Activated CD4-positive, alpha-beta T cell treated with anti-CD3 and anti-CD28 coated beads, Interleukin-10, Interleukin-2, amounts not matched to agents 100 ng/mL and 50 ng/mL, durations not matched to agents 16 hours and 8 hours (primary cell): ENCODE measurements at places on chromosomes 12 and 14.

- DNase-seq: no peak
Measured at GRCh38 chr12:127275416-127275815, 991.6 kb upstream of the TMEM132C start.

DNA sequence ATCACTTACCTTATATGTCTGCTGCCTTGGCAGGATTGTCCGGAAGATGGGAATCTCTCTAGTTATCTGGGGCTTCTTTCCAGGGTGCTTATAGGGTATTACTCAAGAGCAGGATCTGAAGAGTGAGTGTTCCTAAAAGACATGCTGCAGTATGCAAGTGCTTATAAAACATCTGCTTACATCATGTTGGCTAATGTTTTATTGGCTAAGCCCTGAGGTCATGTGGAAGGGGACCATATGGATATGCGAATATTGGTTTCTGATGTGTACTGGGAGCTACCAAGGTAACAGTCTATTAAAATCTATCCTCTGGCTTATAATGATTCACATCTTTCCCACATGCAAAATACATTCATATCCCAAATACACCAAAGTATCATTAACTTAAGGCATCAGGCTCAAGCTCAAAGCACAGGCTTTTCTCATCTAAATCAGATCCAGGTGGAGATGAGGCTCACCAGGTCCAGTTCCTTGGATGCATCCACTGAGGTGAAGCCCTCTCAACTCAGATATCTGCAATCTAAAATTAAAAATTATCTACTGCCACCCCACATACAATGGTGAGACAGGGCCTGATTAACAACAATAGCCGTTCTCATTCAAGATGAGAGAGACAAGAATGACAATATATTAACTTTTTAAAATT is 29.8 kb downstream of the LRRIQ1 start:
- no peak for DNase-seq

GRCh38 chr12:88753707-88754106 is 173.4 kb upstream of the KITLG start:
- DNase-seq: no peak

- DNase-seq: no peak
Measured at GRCh38 chr12:17169726-17170471, 563.9 kb upstream of the LMO3 start.

DNA sequence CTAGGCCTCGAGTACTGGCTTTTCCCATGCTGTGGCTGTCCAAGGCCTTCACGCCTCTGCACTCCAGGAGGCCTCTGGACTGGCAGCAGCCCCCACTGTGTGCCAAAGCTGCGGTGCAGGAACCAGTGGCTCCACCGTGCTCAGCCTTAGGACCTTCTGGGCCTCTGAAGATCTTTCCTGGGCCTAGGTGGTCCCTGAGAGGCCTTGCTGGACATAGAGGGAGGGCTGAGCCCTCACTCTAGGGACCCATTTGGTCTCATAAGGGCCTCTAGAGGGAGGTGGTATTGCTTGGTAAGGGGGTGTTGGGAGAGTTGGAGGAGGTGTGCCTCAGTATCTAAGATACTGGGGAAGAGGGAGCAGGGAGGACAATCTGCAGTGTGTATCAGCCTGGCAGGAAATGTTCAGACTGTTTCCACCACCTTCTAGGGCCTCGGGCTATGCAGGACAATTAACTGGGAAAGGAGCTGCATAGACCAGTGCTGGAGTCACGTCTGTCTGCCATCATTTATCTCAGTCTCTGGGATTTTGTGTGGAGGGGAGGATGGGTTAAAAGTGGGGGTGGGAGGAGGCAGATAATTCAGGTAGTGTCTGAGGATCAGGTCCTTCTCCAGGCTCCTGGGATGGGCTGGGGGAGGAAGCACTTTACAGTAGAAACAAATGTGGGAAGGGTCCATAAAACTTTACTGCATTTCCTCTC is 2.9 kb downstream of the HOXC5 start:
- DNase-seq: no peak

GRCh38 chr12:14960548-14961465 is 594 bp downstream of the ARHGDIB start:
- DNase-seq: peak; percentile 71

- no peak for DNase-seq
Measured at GRCh38 chr12:4435537-4435936, 10.1 kb downstream of the FGF6 start.

GRCh38 chr14:64510825-64511671 is 6.5 kb downstream of the ZBTB1 start:
- peak; percentile 72 for DNase-seq

GRCh38 chr12:122533856-122534255 is 6.8 kb downstream of the KNTC1 start:
- no peak for DNase-seq

DNA sequence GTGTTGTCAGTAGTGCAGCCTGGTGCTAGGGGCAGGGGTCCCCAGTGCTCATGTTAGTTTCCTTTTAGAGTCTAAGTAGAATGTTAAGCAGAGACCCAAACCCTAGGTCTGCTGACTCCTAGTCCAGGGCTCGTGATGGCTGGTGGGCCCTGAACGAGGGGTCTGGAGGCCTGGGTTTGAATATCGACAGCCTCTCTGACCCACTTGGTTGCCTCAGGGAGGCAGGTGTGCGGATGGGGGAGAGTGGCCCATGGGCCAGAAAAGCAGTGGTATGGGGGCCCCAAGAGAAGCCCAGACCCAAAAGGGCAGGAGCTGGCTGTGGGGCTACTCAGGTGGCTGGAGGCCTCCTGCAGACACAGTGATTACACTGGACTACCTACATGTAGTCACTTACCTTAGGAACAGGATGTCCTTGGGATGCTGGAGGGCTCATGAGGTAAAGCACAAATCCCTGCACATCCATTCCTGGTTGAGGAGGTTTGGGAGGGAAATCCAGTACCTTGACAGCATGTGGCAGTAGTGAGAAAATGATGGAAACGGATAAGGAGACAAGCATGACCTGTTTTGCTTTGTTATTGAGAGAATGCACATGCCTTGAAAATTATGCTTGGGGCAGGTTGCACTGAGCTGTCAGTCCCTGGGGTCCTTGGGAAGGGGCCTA is 1.7 kb upstream of the SLC25A29 start:
- DNase-seq: no peak

- DNase-seq: no peak
Measured at GRCh38 chr12:19095331-19095730, 34.2 kb upstream of the PLEKHA5 start.

DNA sequence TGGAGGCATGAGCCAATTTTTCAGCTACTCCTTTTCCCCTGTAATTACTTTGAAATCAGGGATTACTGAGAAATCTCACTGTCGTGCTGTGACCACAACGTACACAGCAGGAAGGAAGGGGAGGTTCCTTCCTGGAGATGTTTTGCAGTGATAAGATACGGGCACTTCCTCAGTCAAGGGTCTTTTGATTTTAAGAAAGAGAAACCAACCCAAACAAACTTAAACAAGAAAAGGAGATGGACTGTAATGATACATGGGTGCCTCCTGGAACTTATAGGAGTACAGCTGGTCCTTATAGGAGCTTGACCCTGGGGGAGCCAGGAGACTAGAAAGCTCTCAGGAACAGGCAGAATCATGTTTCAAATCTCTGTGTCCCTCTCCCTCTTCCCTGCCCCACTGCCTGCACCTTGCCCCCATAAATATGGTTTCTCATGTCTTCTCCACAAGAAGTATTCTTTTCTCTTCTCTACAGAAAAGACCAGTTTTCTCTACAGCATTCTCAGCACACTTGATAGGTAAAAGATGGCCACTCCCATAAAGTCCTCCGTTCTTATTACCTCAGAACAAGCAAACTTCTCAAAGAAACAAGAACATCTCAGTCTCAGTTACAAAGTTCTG is 281.1 kb upstream of the AMIGO2 start:
- DNase-seq: peak; percentile 81

GRCh38 chr12:105294886-105295479 is 35.5 kb upstream of the C12orf75 start:
- DNase-seq: no peak

DNA sequence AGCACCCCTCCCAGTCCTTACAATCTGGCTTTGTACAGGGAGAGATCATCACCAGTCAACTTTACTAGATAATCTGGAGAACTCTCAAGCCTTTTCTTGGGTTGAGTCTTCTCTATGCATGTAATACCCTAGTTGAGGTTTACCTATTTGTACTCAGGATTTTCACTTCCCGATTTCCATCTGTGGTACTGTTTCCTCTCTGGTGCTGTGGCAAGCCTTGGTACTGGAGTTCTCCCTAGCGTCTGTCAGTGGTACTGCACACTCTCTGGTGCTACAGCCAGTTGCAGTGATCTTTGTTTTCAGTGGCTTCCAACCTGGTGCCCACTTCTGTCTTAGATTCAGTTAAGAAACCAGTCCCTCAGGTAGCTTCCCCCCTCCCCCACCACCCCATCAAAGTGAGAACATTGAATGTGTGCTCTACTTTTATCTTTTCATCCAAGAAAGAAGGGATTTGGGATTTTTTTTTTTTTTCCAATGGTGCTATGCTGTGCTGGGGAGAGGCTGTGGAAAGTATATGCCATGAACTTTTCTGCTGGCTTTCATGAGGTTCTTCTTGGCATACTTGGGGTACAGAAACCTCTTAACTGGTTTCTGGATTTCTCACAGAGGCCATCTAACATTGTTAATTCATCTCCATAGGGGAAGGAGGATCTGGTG is 69.4 kb upstream of the EVL start:
- DNase-seq: peak; percentile 69

- DNase-seq: no peak
Measured at GRCh38 chr12:27083861-27084394, 1.6 kb upstream of the C12orf71 start.

GRCh38 chr12:127664901-127665300 is 602.1 kb upstream of the TMEM132C start:
- no peak for DNase-seq

- peak; percentile 44 for DNase-seq
Measured at GRCh38 chr12:116492703-116493324, 66.4 kb upstream of the MAP1LC3B2 start.

DNA sequence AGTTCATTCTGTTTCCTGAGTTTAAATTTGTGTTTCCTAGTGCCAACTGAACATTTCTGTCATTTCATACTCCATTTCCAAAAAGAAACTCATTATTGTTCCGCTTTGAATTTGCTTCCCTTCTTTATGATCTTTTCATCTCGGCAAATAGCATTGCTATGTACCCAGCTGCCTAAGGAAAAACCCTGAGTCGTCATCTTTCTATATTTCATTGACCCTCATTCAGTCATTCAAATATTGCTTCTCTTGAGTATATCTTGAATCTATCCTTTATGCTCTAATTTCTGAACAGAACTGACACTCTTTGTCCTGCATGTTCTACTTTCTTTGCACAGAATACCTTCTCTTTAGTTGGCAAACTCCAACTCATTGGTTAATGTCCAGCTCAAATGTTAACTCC is 35.9 kb downstream of the ADIPOR2 start:
- no peak for DNase-seq

DNA sequence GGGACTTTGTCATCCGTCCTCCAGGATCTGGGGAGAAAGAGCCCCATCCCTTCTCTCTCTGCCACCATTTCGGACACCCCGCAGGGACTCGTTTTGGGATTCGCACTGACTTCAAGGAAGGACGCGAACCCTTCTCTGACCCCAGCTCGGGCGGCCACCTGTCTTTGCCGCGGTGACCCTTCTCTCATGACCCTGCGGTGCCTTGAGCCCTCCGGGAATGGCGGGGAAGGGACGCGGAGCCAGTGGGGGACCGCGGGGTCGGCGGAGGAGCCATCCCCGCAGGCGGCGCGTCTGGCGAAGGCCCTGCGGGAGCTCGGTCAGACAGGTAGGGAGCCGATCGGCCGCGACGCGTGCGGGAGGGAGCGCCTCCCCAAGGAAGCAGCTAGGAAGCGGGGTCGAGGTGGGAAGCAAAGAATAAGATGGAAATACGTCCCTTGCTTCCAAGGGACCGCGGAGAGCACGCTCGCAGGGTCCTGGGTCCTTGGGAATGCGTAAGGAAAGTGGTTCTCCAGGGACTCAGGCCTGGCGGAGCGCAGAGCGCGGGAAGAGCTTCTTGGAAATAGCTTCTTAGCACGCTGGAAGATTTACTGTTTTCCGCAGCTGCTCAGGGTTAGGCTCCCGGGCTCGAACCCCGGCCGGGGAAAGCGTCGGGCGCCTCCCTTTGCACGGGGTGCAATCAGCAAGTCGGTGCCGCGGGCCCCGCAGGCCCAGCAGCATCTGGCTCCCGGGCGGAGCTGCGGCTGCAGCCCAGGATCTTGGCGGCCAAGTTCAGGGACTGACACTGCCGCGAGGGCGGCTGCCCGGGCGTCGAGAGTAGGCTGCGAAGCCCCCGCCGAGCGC is 457 bp downstream of the SOCS2 start:
- DNase-seq: no peak

DNA sequence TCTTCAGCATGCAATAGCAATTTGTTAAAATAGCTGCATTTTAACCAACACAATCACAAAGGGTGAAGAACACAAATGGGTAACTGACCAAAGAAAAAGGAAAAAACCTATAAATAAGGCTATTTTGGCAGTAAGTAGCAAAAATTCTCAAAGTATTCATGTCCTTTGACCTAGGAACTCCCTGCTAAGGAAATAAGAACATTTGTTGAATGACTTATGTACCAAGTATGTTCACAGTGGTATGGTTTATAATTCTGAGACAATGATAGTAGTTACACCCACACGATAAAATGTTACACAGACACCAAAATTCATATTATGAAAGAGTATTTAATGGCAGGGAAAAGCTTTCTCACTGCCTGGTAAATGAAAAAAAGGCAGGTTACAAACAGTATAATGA is 16.9 kb downstream of the CCDC88C start:
- DNase-seq: no peak

DNA sequence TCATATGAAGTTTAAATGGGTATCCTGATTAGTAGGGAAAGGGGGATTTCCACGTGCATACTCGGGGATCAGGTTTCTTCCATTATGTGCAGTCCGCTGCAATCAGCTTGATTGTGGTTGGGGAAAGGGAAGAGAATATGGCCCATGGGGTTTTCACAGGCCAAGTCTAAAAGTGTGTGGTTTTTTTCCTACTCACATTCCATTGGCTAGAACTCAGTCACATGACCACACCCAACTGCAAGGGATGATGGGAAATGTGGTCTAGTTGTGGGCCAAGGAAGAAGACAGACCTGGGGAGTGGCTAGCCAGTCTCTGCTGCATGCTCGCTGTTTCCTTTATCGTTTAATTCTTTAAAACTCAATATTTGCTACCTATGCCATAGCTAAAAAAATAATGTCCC is 105.1 kb downstream of the PRIMA1 start:
- DNase-seq: peak; percentile 2

DNA sequence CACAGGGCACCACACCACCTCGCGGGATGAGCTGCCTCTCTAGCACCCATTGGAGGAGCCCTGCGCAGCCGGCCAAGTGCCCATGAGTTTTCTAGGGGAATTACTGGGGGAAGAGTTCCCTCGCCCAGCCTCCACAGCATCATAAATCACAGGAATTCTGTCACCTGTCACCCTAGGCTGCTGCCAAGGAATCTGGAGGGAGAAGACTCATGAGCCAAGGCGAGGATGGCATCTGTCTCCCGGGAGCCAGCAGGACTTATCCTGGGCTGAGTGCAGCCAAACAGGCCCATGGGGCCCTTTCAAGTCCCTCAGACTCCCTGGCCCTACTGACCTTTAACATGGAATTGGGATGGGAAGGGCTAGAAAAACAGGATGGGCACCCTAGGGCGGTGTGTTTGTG is 7.8 kb upstream of the OTUB2 start:
- DNase-seq: no peak

GRCh38 chr12:46534327-46534840 is 161.8 kb upstream of the SLC38A2 start:
- DNase-seq: no peak
